ENCODE measurements at places on chromosomes 12 and 14.

GRCh38 chr12:53131844-53132243 lies 28.6 kb downstream of the SOAT2 start:
- DNase-seq = no peak
- H3K4me1 ChIP-seq = no peaks in the 10 kb centered on the region
- no peak overlapping the region for H3K27ac ChIP-seq
- peaks cover 7% of the 10 kb centered on the region for H3K27me3 ChIP-seq
- H3K4me3 ChIP-seq = no peak overlapping the region
- H3K36me3 ChIP-seq = no peaks in the 10 kb centered on the region

- H3K36me3 ChIP-seq = no peaks in the 10 kb centered on the region
- no peak overlapping the region for H3K27ac ChIP-seq
- H3K4me1 ChIP-seq = no peaks in the 10 kb centered on the region
- DNase-seq = no peak
Measured at GRCh38 chr12:85720308-85721033, 115.7 kb downstream of the RASSF9 start.

DNA sequence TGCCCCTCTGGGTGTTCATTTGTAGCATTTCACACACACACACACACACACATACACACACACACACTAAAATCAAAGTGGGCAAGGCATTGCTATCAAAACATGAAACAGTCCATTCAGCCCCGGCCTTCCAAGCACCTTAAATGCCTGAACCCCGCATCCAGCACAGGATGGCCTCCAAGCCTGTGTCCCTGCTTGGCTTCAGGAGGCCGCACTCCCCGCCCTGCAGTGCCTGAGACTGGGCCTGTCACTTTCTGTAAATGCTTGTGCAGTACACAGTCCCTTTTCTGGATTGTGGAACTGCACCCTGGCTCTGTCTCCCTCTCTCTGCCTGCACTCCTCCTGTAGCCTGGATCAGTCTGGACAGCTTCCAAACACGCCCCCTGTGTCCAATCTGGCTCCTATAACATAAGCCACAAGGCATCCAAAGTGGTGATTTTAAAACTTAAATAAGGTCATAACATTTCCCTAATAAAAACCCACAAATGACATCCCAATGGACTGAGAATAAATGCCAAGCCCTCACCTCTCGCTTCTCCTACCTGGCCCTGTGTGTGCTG lies 972.2 kb upstream of the TMEM132C start:
- no peak overlapping the region for H3K4me3 ChIP-seq
- H3K27ac ChIP-seq = peak overlapping the region; percentile 38
- DNase-seq = no peak
- H3K4me1 ChIP-seq = peaks cover 3% of the 10 kb centered on the region

- H3K4me3 ChIP-seq = peak overlapping the region; percentile 20
- peaks cover 29% of the 10 kb centered on the region for H3K27me3 ChIP-seq
- H3K4me1 ChIP-seq = peaks cover 32% of the 10 kb centered on the region
Measured at GRCh38 chr14:98137131-98138025, 1134.6 kb downstream of the BCL11B start.

- no peak overlapping the region for H3K4me3 ChIP-seq
- peaks cover 2% of the 10 kb centered on the region for H3K36me3 ChIP-seq
- peaks cover 2% of the 10 kb centered on the region for H3K4me1 ChIP-seq
- H3K27me3 ChIP-seq = no peaks in the 10 kb centered on the region
Measured at GRCh38 chr12:29734734-29735133, 49.0 kb downstream of the TMTC1 start.

GRCh38 chr14:79375356-79375755 lies 835.9 kb downstream of the DIO2 start:
- H3K4me3 ChIP-seq = no peak overlapping the region
- peaks cover 2% of the 10 kb centered on the region for H3K4me1 ChIP-seq
- H3K36me3 ChIP-seq = no peaks in the 10 kb centered on the region

- H3K4me3 ChIP-seq = no peak overlapping the region
- no peaks in the 10 kb centered on the region for H3K27me3 ChIP-seq
- H3K36me3 ChIP-seq = no peaks in the 10 kb centered on the region
- H3K4me1 ChIP-seq = no peaks in the 10 kb centered on the region
- no peak overlapping the region for H3K27ac ChIP-seq
Measured at GRCh38 chr12:96711364-96711763, 195.7 kb upstream of the NEDD1 start.

DNA sequence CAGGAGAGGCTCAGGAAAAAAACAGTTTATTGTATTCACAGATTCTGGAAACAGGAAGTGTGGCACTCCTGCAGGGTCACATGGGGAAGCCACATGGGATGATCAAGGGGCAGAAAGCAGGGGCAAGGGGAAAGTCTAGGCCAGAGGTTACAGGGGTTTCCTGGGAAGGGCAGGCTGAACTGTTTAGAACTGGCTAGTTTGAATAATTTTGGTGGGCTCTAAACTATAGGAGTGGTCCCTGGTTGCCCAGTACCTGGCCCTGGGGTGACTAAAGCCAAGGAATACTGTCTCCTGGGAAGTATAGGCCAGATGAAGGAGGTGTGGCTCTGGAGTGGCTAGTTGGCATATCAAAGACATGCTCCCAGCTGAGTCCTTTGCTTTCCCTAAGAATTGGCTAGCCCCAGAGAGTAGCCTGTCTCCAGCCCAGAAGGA lies 169.2 kb downstream of the SLC41A2 start:
- H3K4me1 ChIP-seq = peaks cover 3% of the 10 kb centered on the region
- H3K27ac ChIP-seq = no peak overlapping the region
- no peak for DNase-seq
- no peaks in the 10 kb centered on the region for H3K36me3 ChIP-seq
- H3K4me3 ChIP-seq = no peak overlapping the region

DNA sequence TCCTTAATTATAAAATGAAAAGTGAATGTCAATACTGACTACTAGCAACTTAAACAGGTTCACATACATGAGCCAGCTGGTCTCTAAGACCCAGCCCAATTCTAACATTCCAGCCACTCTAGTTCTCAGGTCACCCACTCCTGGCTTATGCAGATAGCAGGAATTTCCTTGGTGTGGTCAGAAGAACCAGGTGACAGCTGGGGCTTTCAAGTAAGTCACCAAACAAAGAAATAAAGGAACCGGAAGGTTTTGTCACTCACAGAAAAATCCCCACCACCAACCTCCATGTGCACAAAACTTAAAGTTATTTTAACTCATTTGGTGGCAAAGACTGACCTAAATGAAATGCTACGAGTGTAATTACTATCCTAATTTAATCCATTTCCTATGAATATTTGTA lies 129.6 kb upstream of the CDKN3 start:
- H3K27ac ChIP-seq = no peak overlapping the region
- no peak for DNase-seq
- peaks cover 20% of the 10 kb centered on the region for H3K27me3 ChIP-seq
- H3K4me1 ChIP-seq = no peaks in the 10 kb centered on the region
- H3K4me3 ChIP-seq = no peak overlapping the region

DNA sequence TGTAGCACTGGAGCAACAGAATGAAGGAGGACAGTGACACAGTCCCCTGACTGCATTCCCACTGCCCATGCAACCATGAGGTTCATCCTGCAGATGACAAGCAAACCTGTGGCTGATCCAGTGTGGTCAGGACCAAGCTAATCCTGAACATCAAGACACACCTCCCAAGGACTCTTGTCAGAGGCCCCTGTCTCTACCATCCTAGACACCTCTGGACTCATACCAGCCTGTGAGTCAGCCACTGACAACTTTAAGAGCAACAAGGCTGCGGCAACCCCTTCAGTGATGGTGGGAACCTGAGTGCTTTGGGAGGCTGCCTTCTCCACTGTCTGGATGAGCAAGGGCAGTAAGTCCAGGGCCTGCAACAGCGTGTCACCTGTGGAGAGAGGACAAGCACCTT lies 24.6 kb downstream of the GCN1 start:
- peaks cover 21% of the 10 kb centered on the region for H3K36me3 ChIP-seq
- no peak overlapping the region for H3K4me3 ChIP-seq
- no peaks in the 10 kb centered on the region for H3K27me3 ChIP-seq
- no peak for DNase-seq
- no peaks in the 10 kb centered on the region for H3K4me1 ChIP-seq
- H3K27ac ChIP-seq = no peak overlapping the region

DNA sequence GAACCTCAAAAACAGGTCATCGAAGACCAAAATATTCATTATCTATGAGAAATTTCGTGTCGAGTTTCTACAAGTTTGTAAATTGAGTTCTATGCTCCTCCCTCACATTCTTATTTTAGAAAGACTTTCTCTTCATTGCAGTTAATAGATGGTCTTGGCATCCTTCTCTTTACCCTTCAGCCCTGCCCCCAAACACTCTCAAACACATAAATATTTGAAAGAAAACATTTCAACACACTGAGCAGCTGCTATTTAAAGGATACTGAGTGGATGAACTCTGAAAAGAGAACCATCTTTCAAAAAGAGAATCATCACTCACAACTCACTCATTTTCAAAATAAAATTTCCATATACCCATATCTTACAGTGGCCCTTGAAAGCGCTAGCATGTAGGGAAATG lies 67.1 kb downstream of the NUAK1 start:
- no peaks in the 10 kb centered on the region for H3K27me3 ChIP-seq
- H3K36me3 ChIP-seq = peaks cover 16% of the 10 kb centered on the region

DNA sequence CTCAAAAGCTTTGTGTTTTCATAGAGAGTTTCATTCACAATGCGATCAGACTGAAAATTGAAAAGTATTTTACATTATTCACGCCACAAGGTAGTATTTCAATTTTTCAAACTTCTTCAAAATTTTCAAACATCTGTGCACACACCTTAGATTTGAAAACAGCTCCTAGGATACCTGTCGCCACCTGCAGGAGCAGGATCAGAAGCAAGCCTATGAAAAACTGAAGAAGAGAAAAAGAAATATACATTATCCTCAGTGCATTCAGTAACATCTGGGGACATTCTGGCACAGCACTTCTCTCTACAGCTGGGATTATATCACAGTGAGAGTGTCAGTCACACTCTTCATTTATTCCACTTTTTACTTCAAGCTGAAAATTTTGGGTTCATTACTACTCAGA lies 19.8 kb downstream of the TSPAN8 start:
- no peaks in the 10 kb centered on the region for H3K36me3 ChIP-seq
- H3K27me3 ChIP-seq = no peaks in the 10 kb centered on the region
- H3K27ac ChIP-seq = no peak overlapping the region

DNA sequence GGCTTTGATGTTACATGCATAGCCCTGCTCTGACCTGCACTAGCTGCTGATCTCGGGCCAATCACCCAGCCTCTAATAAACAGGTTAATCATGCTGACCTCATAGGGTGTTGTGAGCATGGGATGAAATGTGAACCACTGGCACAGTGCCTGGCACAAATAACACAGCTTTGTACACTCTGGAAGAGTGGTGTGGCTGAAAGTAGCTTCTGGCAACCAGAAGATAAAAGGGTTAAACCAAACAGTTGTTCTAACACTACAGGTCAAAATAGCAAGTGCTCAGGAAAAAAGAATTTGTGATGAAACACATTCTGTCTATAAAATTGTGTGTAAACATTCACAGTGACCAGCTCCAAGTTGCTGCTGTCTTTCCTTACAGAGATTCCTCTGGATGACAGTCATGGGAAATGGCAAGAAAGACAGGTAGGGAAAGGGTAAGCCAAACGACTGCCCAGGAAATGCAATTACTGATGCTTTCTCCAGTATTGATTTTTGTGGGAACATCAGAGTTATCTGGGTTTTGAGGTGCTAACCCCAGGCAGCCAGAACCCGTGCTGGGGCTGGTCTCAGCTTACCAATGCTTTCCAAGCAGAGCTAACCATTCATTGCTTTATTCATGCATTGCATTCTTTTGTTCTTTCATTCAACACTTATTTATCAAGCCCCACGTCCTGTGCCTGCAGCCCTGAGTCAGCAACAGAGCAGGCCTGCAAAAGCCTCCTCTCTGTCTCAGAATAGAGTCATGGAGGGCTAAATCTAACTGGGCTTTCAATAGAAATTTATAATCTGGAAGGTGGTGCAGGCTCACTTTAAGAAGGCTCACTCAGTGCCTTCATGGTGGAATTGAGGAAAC lies 38.1 kb upstream of the CAPRIN2 start:
- no peak overlapping the region for H3K27ac ChIP-seq
- H3K4me3 ChIP-seq = peak overlapping the region; percentile 2
- H3K27me3 ChIP-seq = peaks cover 18% of the 10 kb centered on the region
- DNase-seq = no peak
- peaks cover 3% of the 10 kb centered on the region for H3K36me3 ChIP-seq

DNA sequence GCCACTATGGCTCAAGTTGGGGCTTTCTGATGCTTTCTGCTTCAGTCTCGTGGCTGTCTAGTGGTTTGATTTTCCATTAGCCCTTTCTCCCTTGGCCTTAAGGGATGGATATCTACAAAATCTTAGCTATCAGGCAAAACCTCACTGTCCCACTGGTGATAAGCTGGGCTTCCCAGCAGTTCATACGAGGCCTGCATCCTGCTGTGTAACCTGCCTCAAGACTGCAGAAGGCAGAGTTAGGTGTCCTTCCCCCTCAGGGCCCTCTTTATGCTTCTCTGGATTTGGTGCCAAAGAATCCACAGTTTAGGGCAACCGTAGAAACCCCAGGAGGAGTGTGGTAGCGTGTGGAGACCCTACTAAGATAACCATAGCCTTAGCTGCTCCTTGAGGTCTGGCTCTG lies 38.9 kb downstream of the ETV6 start:
- peaks cover 39% of the 10 kb centered on the region for H3K4me1 ChIP-seq
- H3K4me3 ChIP-seq = no peak overlapping the region
- H3K27me3 ChIP-seq = peaks cover 3% of the 10 kb centered on the region
- peaks cover 15% of the 10 kb centered on the region for H3K36me3 ChIP-seq

GRCh38 chr14:20846560-20846959 lies 43.9 kb upstream of the RNASE1 start:
- H3K27me3 ChIP-seq = no peaks in the 10 kb centered on the region
